ENCODE measurements at places on chromosomes 6 and 20.

GRCh38 chr6:1188199-1188598, 123.7 kb upstream of the FOXQ1 start:
- no peak for DNase-seq

DNA sequence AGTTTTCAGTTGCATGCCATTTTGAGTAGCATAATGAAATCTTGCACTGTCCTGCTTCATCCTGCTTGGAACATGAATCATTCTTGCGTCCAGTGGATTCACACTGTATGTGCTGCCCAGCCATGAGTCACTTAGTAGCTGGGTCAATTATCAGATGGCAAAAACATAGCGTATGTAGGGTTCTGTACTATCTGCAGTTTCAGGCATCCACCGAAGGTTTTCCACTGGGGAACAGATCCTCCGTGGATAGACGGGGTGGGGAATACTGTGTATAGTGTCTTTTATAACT, 61.4 kb downstream of the IL22RA2 start:
- DNase-seq: no peak

DNA sequence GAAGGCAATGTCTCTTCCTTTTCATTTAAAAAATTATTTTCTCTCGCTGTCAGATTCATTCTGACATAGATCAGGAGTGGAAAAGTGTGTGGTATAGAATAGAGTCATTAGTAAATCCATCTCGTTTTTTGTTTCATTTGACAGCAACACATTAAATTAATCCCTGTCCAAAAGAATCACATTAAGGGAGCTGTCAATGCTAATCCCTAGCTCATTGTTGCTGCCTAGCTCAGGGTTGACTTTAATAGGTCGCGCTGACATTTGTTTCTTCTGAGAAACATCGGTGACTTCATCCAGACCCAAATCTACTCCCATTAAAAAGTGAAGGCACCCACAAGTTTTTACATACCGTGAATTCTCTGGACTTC, 25.4 kb upstream of the MAP3K7 start:
- DNase-seq: no peak

- DNase-seq: no peak
These were observed 154.9 kb upstream of the CARMIL1 start for GRCh38 chr6:25124216-25124715.

DNA sequence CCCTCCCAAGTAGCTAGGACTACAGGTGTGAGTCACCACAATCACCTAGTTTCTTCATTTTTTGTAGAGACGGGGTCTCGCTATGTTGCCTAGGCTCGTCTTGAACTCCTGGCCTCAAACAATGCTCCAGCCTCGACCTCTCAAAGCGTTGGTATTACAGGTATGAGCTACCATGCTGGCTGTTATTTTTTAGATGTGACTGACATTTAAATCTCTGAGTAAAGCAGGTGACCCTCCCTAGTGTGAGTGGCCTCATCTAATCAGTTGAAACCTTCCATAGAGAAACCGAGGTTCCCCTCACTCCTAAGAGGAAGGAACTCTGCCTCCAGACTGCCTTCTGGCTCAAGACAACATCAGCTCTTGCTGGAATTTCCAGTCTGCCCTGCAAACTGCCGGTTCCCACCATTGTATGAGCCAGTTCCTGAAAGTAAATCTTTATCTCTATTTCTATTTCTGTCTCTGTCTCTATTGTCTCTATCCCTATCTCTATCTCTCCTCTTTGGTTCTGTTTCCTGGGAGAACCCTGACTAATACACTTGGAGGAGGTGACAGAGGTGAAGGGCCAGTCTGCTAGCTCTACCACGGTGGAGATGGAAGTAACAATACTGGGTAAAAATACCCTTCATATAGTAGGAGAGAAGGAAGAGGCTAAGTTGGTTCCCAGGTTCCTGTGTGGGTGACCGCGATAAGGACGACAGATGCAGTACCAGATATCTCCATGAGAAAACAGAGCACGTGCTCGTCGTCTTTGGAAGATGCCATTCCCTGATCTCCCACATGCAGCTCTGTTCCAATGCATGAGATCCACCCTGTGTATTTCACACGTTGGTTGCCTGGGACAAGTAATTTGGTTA, 81.0 kb downstream of the MYB start:
- DNase-seq: peak; percentile 31

Data from endothelial cell (in vitro differentiated cells).